Renal cortex interstitium (tissue), 15 donors: ENCODE measurements at places on chromosomes 6 and 20.

GRCh38 chr6:105641504-105641903, 238.6 kb upstream of the PREP start:
- no peak for DNase-seq

DNA sequence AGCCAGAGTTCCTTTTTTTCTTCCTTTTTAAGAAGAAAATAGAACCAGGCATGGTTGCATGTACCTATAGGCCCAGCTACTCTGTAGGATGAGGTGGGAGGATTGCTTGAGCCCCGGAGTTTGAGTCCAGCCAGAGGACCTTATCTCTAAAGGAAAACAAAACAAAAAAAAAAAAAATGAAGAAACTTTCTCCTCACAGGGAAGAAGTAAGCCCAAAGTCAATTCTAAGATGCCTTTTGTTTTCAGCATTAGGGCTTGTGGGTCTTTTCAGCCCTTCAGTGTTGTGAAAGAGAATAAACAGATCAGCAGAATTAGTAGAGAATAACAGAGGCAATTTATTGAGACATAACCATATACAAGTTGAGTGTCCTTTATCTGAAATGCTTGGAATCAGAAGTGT, 26.8 kb downstream of the ZNF451 start:
- DNase-seq: no peak

DNA sequence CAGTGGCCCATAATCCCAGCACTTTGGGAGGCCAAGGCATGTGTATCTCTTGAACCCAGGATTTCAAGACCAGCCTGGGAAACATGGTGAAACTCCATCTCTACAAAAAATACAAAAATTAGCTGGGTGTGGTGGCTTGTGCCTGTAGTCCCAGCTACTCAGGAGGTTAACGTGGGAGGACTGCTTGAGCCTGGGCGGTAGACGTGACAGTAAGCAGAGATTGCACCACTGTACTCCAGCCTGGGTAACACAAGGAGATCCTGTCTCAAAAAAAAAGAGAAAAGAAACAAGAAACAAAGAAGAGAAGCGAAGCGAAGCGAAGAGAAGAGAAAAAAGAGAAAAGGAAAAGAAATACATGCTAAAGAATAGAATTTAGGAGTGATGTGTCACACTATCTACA, 69.2 kb downstream of the NUDT3 start:
- DNase-seq: no peak

- no peak for DNase-seq
These were observed 23.3 kb upstream of the BCAS1 start for GRCh38 chr20:54093423-54094267.

- no peak for DNase-seq
These were observed 102.9 kb downstream of the CEBPB start for GRCh38 chr20:50293284-50294139.

GRCh38 chr6:28969129-28969528, 36.0 kb downstream of the ZNF311 start:
- no peak for DNase-seq

GRCh38 chr20:42915081-42915480, 274.6 kb downstream of the PTPRT start:
- DNase-seq: no peak

DNA sequence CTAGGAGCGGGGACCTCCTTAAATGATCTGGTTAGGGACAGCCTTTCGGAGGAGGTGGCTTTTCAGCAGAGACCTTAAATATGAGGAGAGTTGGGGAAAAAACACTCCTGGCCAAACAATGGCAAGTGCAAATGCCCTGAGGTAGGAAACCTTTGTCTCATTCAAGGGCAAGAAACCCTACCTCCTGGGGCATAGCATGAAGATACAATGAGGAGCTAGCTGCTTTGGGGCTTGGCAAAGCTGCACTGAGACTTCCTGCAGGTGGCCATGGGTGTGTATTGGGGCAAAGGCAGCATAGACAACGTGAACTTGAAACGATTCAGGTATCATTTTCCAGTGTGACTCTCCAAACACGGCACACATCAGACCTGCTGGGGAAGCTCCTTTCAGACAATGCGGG, 30.7 kb downstream of the PMEPA1 start:
- no peak for DNase-seq

GRCh38 chr20:61886721-61887595, 178.7 kb downstream of the TAF4 start:
- DNase-seq: no peak

- DNase-seq: no peak
These were observed 9.5 kb downstream of the ARID1B start for GRCh38 chr6:156786652-156787051.

DNA sequence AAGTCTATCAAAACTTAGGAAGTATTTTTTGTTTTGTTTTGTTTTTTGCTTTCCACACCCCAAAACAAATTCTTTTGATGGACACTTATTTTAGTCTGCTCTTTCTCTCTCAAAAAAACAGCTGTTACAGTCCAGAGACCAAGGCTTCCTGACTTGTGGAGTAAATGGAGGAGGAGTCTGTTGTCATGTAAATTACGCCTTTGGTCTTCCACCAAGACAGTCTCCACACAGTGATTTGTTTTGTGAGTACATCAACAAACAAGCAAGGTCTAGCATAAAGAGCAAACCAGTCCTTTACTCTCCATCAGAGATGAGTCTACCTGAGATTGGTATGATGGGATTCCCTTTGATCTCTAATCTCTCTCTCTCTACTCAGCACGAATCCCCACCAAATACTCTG, 588.0 kb upstream of the ARID1B start:
- no peak for DNase-seq

GRCh38 chr20:64242797-64243475, 12.6 kb upstream of the PCMTD2 start:
- no peak for DNase-seq

GRCh38 chr6:132310921-132311320, 90.4 kb downstream of the MOXD1 start:
- no peak for DNase-seq

- DNase-seq: no peak
These were observed 93.4 kb downstream of the ANKS1A start for GRCh38 chr6:34982424-34982852.

DNA sequence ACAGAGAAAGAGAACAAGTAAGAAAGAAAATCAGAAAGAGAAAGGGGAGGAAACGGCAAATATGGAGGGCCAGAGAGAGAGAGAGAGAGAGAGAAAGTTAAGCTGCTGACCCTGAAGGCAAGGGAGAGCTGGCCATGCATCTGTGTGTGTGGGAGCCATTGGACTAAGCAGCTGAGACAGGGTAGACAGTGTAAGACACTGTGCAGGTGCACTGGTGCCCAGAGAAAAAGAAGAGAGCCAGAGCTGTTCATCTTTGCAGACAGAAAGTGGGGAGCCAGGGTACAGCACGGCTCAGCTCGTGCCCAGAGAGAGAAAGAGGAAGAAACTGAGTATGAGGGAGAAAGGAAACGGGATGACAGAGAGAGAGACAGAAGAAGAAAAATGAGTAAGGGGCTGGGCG, 24.2 kb upstream of the ZNF318 start:
- no peak for DNase-seq

DNA sequence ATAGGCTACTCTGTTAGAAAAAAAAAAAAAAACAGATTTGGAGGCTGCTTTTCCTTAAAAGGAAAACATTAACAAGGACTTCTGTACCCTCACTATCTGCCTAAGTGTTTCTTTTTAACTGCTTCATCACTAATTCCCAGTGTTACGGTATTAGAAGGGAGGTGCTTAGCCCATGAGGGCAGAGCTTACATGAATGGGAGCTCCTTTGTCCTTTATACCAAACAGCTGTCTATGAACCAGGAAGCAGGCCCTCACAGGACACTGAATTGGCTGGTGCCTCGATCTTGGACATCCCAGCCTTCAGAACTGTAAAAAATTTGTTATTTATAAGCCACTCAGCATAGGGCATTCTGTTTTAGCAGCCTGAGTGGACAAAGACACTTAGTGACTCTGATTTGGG, 215.6 kb upstream of the NRSN1 start:
- no peak for DNase-seq

DNA sequence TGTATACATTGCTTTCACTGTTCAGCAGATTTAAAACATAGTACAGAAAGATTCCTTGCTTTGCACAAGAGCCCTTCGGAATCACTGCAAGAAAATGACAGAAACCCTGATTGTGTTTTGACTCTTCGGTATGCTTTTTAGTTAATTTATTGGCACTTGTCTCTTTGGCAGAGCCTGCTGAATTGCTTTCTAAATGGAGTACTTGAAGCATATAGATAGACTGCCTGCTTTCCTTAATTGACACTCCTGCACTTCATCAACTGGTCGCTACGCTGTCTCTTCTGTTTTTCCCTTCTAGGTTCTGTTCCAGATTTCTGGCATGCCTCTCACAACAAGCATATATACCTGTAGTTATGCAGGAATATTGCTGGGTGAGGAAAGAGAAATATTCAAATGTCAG, 22.4 kb upstream of the RBM24 start:
- DNase-seq: no peak

DNA sequence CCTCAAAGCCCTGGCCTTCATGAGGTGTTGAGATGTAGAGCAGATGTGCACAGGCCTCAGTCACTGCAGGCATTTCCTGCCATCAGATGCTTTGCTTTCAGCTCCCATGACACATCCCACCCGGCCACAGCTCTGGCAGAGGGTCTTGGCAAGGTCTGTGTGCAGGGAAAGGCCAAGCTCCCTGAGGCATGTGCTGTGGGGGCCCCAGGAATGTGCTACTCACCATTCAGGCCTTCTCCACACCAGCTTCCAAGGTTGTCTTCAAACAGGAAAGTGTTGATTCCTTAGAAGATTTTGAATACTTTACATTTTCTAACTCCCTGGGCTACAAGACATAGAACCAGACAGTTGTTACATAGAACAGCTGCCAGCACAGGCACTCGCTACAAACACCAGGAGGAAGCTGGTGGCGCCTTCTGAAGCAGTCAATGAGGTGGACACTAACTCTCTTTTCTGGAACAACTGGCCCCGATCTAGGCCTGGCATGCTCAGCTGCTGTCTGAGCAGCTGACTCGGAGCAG, 27.8 kb downstream of the CASS4 start:
- no peak for DNase-seq

DNA sequence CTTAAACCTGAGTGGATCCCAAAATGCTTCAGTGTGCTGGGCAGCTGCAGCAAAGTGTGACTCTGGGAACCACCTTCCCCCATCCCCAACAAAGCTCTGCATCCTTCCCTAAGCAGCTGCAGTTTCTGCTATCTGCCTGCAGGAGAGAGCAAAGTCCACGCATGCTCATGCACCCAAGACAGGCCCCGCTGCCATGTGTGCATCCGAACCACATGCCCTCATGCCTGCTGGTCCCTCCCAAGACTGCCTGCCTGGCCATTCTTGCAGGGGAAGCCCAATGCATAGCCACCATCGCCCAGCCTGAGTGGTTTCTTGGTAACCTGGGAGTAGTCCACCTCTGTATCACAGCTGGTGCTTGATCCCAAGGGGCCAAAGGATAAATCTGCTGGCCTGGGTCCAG, 94.3 kb upstream of the OLIG3 start:
- no peak for DNase-seq

DNA sequence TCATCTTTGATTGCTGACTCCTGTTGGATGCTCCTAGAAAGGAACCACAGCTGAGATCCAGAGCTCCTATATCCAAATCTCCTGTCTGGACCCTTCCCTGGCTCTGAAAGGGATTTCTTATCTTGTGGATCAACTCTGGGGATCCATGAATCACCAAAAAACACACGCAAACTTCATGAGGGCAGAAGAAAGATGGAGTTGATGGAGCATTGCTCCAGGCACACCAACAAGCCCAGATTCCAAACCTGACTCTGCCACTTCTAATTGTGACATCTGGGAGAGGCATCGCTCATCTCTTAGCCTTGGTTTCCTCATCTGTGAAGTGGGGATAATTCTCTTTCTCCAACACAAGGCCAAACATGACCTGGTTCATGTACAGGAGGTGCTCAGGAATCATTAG, 6.7 kb downstream of the KCNS1 start:
- DNase-seq: no peak

- no peak for DNase-seq
These were observed 311.6 kb upstream of the ECI2 start for GRCh38 chr6:4446982-4447381.

GRCh38 chr6:127518191-127518709, 885 bp downstream of the MTCL3 start:
- no peak for DNase-seq

DNA sequence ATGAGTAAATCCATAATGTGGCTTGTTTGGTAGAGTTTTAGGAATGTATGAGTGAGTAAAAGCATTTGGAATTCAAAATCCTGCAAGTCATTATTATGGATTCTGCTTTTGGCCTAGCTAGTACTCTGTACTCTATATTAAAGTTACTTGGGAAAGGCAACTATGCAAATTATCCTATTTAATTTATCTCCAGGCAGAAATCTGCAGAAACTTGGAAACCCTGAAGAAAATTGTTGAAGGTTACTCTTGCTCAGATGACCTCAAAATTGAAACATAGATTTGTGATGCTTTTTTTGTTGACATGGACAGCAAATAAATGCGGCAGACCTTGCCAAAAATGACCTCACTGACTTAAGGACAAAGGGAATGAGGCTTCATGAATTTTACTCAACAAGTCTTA, 477.1 kb upstream of the EYS start:
- DNase-seq: no peak

- no peak for DNase-seq
These were observed 200.0 kb downstream of the LY86 start for GRCh38 chr6:6788394-6789032.

- DNase-seq: no peak
These were observed 243.5 kb downstream of the GMPR start for GRCh38 chr6:16481697-16482399.

DNA sequence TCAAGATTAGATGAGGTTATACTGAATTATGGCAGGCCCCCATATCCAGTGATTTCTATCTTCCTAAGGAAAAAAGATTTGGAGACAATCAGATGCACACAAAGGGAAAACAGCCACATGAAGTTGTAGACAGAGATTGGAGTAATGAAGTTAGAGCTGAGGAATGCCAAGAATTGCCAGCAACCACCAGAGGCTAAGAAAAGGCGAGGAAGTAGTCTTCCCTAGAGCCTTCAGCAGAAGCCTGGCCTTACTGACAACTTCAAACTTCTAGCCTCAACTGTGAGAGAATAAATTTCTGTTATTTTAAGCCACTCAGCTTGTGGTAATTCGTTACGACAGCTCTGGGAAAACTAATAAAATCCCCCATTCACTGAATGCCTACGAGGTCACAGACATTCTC, 473.9 kb downstream of the COL12A1 start:
- no peak for DNase-seq

DNA sequence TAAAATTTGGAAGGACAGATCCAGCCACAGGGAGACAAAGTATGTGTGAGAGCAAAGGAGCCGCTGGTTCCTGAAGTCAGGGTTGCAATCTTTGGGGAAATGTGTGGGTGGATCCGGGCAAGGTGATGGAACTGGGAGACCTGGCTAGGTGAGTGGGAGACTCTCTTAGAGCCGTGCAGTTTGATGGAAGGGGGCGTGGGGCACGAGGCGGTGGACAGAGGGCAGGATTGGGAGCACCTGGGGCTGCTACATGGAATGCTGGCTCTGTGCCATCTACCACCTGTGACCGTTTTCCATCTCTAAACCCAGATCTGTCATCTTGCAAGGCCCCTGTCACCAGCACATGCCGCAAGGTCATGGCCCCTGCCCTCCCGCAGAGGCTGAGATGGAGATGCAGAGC, 268.4 kb downstream of the SMOC2 start:
- no peak for DNase-seq

DNA sequence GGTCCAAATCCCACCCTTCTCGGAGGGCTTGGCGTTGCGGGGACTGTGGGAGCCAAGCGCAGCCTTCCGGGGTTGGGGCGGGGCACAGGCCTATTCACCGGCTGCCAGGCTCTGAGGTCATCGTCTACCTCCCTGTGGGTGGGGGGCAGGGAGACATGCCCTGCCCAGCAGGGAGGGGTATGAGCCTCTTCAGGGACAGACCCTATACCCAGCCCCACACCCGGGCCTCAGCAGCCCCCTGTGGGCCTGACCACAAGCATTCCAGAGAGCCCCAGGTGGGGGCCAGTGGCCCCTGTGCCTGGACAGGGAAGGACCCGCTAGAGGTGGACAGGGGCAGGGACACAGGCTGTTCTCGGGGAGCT, 11.6 kb downstream of the LAMA5 start:
- DNase-seq: no peak
